ENCODE measurements at places on chromosomes 5 and 9. TPM values are rescaled to one million over a fixed set of nuclear protein-coding genes. Genes with fewer than 3 reads are reported as not detected.

DNA sequence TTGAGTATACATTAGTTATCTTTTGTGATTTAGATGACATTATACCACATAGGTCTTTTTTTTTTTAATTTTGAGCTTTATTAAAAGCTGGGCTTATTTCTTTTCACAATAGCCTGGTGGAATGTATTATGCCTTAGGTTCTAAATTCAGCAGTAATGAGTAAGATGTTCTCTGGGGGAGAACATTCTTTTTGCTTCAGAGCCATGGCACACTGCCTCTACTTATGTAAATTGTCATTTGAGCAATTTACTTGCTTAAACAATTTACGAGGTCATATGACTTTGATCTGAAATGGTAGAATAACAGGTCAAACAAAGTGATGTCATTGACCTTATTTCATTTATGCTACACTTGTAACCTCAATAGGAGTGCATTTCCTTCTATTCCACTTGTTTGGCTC is 154.2 kb downstream of the FOCAD start:
- no peak for DNase-seq

GRCh38 chr5:129906177-129906887 is 2.1 kb downstream of the CHSY3 start:
- no peak for DNase-seq

GRCh38 chr5:95773335-95774059 is 42.4 kb downstream of the RHOBTB3 start:
- DNase-seq = no peak

DNA sequence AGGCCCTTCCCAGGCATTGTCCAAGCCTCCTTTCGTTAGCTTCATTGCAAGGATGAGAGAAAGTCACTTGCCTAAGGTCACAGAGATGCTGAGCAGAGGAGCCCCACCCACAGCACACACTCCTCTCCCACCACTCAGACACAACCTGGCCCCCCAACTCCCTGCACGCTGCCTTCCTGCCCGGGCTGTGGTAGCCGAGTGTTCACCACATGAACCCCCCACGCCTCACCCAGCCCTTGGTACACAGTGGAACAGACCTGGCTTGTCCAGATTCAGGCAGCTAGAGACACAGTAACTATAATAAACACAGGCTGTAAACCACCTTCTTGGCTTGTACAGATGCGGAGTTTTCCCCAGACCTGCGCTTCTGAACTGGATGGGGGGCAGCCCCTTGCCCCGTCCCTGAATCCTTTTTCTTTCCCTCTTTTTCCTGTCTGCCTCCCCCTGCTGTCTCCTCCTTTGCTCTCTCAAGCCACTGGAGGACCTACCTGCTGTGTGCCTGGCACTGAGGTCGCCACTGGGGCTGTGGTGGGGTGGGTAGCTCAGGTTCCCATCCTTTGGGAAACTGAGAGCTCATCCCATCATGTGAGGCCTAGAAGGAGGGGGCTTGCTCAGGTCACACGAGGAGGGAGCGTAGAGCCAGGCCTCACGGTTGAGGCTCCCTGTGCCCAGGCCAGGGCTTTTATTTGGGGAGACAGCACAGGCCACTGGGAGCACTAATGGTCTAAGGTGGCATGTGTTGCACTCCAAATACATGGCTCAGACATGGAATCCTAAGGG is 55.7 kb upstream of the SYNPO start:
- no peak for DNase-seq

- no peak for DNase-seq
Observed at GRCh38 chr5:145554399-145554798, 280.7 kb downstream of the PRELID2 start.

- no peak for DNase-seq
Observed at GRCh38 chr5:106311230-106311915, 1359.4 kb downstream of the EFNA5 start.

DNA sequence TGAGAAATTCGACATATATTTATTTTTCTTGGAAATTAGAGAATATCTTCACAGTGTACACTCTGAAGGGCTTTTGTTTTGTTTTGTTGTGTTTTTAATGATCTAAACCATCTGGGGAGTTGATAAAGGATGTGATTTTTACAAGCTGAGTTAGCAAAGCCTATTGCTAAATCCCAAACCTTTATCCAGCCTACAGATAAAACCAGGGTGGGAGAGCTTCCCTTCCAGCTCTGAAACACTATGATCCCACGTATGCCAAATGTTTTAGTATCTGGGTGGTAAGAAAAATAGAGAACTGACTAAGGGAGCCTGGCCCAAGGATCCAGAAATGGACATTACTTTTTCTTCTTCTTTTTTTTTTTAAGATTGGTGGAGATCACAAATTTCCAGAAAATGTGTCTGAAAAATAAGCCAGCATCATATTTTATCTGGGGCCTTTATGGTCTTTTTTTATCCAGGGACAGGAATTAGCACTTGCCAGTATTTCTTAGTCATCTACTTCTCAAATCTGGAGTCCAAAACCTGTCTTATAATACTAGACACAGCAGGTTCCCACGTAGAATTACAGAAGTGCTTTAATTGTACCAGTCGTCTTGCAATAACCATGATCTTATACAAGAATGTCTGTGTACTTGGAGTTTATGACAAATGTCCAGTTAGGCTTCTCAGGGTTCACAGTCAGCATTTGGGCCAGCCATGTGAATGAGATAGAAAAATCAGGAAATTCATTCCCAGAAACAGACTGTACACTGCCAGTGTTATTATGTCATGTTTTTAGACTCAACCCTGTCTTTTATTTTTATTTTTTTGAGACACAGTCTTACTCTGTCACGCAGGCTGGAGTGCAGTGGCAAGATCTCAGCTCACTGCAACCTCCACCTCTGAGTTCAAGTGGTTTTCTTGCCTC is 290.8 kb upstream of the MPDZ start:
- DNase-seq = no peak

The C1QTNF3 gene
- total RNA-seq = 12.9 TPM

The C9orf72 gene
- 14.0 TPM for total RNA-seq

The GABRA1 gene
- not detected for total RNA-seq

The SPARC gene
- 0.54 TPM for total RNA-seq
